Pulmonary artery endothelial cell (primary cell): ENCODE measurements at places on chromosomes 13 and 19. TPM values are rescaled to one million over a fixed set of nuclear protein-coding genes. Genes with fewer than 3 reads are reported as not detected.

DNA sequence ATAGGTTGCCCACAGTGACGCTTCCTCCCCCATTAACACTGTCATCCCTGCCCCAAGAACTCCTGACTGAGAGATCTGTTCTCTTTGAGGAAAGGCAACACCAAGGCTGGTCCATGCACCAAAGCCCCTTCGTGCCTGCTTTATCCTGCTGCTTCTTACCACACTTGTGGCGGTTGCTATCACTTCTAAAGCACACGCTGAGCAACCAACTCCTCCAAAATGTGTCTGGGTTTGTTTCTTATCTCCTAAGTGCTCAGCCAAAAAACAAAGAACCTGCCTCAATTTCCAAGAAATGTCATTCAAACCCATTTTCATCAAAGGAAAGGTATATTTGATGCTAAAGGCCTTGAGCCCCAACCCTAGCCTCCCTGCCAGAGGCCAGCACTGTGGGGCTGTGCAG is 14.6 kb downstream of the ATP7B start:
- DNase-seq, result no peak

DNA sequence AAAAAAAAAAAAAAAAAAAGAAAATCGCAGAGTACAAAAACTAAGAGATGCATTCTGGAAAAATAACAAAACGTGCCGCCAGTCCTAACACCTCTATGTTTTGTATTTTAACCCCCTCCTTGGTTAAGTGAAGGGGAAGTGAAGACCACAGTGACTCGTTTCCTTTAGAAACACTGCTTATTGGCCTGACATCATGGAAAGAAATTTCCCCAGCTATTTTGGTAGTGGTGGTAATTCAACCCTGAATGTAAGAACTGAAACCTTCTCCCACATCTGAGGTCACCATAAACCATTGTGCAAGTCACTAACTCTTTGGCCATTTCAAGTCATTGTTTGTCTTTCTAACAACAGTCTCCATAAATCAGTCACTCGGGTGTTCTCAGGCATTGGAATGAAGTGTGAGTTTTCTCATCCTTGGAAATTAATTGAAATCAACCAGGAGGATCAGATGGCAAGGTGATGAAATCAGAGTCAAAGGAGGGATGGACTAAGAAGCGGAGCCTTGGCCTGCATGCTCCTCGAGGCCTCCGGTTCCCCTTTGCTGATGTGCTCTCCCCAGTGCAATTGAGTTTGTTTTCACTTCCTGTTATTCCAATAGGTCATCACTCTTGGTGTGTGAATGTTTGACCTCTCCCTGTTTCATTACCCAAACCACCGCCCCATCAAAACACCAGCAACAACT is 443.9 kb downstream of the FGF9 start:
- no peak for DNase-seq

- DNase-seq, result peak; percentile 8
Measured at GRCh38 chr19:21568816-21569493, 63.6 kb downstream of the ZNF429 start.

- DNase-seq, result no peak
Measured at GRCh38 chr13:26989957-26990713, 181.5 kb downstream of the USP12 start.

DNA sequence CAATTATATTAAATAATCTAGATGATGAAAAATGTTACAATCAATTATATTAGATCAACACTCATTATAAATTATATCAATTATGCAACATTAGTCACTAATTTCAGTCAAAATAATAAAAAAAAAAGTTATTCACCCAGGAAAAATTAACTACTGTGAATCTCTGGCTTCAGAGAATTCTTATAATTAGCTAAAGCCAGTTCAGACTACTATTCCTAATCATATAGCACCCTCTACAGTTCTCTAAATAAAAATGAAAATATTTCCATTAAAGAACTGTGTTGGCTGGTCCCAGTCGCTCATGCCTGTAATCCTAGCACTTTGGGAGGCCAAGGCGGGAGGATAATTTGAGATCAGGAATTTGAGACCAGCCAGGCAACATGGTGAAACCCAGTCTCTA is 33.0 kb downstream of the XPO4 start:
- no peak for DNase-seq

DNA sequence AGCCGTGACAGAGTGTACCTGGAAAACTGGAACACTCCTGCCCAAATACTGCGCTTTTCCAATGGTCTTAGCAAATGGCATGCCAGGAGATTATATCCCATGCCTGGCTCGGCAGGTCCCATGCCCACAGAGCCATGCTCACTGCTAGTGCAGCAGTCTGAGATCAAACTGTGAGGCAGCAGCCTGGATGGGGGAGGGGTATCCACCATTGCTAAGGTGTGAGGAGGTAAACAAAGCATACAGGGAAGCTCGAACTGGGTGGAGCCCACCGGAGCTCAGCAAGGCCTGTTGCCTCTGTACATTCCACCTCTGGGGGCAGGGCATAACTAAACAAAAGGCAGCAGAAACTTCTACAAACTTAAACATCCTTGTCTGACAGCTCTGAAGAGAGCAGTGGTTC is 10.5 kb downstream of the CYP2A13 start:
- DNase-seq, result no peak

DNA sequence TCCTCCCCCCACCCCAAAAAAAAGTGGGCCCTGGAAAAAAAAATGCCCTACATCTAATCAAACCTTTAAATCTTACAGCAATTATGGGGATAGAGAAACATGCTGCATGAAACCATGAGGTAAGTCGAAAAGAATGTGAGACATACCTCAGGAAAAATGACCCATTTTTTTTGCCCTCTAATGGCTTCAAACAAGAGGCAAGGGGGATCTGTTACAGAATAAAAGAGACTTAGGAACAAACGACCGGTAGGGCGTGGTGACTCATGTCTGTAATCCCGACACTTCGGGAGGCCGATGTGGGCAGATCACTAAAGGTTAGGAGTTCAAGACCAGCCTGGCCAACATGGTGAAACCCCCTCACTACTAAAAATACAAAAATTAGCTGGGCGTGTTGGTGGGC is 8.4 kb downstream of the RGL3 start:
- no peak for DNase-seq

GRCh38 chr13:108760541-108760940 is 131.1 kb downstream of the MYO16 start:
- no peak for DNase-seq

DNA sequence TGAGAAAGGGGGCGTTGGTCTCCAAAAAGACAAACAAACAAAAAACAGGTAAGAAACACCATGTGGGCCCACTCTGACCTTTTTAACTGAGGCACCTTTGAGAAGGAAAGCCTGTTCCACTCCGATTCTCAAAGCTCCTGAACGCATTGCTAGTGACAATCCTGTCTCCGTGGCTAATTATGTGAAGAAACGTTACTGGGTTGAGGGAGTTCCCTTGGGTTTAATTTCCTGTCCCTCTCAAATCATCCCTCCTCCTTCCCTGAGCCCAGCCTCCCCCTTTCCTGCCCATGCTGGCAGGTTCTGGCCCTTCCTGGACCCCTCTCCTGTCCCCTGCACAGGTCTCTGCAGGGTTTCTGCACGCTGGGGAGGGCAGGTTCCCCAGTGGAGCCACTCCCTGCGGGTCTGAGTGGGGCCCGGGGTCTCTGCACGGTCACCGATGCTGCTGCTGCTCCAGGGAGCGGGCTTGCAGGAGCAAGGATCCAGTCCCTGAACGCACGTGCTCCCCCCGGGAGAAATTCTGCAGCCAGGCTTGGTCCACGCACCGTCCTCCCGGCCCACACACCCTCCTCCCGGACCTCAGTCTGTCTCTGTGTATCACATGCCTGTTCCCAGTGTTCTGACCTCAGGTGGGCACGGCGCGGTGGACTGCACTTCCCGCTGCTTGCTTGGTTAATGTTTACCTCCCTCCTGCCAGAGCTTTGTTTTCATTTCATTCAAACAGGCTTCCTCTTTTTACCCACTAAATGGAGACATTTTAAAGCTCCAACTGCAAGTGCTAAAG is 76.4 kb upstream of the MCF2L start:
- DNase-seq, result no peak

GRCh38 chr19:44807652-44808462 is 1.0 kb upstream of the BCAM start:
- DNase-seq, result no peak

ZNF90 gene
- total RNA-seq, result 0.66 and 1.8 TPM in 2 replicates
